ENCODE measurements at places on chromosomes 7 and 10. TPM values are rescaled to one million over a fixed set of nuclear protein-coding genes. Genes with fewer than 3 reads are reported as not detected.

DNA sequence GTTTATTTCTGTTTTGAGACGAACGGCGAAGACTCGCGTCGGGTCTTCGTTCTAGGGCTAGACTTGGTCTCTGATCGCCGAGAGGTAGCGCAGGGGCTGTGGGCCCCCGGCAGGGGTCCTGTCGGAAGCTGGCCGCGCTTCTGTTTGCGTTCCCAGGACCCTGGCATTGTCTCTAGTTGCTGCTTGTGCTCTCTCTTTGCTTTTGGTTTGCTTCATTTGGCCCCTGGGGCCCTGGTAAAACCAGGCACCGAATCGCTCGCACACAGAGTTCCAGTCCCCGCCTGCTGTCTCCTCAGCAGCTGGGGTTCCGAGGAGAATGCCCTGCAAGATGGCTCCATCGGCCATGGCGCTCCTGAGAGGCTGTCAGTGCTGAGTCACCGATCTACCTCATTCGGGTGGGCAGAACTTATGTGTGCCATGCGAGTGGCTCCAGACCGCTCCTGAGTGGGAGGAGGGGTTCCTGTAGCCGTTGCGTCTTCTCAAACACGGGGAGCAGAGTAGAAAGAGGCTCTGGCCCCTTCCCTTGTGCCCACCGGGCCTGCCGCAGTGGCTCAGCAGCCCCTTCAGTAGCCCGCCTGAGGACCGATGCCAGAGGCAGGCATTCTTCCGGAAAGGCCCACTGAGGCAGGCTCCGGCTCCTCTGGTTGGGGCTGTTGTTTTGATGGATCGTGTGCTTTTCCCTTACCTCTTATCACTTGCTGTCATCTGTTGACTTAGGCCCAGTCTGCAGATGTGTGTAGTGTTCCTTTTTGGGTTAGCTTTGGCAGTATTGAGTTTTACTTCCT, 826 bp downstream of the CHPF2 start:
- peak; percentile 44 for DNase-seq
- H3K4me3 ChIP-seq: peak overlapping the region; percentile 63

DNA sequence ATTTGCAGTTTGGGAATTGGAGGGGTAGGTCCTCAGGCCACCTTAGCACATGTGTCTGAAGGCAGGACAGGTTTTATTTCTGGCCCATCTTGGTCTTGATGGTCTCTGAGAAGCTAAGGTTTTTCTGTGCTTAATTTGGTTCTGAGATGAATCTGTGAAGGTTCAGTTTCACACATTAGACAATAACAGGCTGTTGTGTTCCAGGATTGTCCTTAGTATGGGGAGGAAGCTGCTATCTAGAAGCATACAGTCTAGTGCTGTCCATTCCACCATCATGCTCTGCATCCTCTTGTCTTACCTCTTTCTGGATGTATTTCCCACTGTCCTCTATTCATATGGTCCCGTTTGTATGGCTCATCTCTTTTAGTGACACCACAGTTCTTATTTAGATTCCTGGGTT, 7.1 kb downstream of the UBE2D1 start:
- no peak overlapping the region for H3K27ac ChIP-seq
- DNase-seq: no peak
- H3K4me3 ChIP-seq: no peak overlapping the region
- H3K27me3 ChIP-seq: no peaks in the 10 kb centered on the region
- H3K4me1 ChIP-seq: no peaks in the 10 kb centered on the region

Gene TET1
- 0.30 TPM for polyA plus RNA-seq

GRCh38 chr10:1670541-1671365, 66.6 kb downstream of the ADARB2 start:
- peaks cover 6% of the 10 kb centered on the region for H3K4me1 ChIP-seq
- peaks cover 4% of the 10 kb centered on the region for H3K27me3 ChIP-seq
- no peaks in the 10 kb centered on the region for H3K36me3 ChIP-seq
- no peak for DNase-seq
- no peak overlapping the region for H3K4me3 ChIP-seq
- H3K27ac ChIP-seq: no peak overlapping the region

DNA sequence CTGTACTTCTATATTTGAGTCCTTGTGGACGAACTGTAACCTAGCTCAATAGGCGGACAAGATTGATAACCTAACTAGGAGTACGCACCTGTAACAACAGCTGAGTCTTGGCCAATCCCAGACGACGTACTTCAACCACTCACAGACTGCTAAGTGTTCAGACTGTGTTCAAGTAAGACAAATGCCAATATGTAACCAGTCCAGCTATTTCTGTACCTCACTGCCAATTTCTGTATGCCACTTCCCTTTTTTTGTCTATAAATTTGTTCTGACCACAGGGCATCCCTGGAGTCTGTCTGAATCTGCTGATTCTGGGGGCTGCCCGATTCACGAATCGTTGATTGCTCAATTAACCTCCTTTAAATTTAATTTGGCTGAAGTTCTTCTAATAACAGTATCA, 32.2 kb downstream of the HACD1 start:
- no peak overlapping the region for H3K27ac ChIP-seq
- no peaks in the 10 kb centered on the region for H3K36me3 ChIP-seq
- peak; percentile 12 for DNase-seq
- peaks cover 4% of the 10 kb centered on the region for H3K4me1 ChIP-seq
- no peak overlapping the region for H3K4me3 ChIP-seq

GRCh38 chr7:128074736-128075135, 43.5 kb upstream of the LRRC4 start:
- DNase-seq: no peak
- H3K27me3 ChIP-seq: no peaks in the 10 kb centered on the region
- H3K27ac ChIP-seq: no peak overlapping the region
- H3K4me1 ChIP-seq: no peaks in the 10 kb centered on the region

GRCh38 chr7:84484502-84485079, 290.0 kb upstream of the SEMA3A start:
- no peak overlapping the region for H3K27ac ChIP-seq
- no peaks in the 10 kb centered on the region for H3K36me3 ChIP-seq
- DNase-seq: no peak
- no peaks in the 10 kb centered on the region for H3K4me1 ChIP-seq

DNA sequence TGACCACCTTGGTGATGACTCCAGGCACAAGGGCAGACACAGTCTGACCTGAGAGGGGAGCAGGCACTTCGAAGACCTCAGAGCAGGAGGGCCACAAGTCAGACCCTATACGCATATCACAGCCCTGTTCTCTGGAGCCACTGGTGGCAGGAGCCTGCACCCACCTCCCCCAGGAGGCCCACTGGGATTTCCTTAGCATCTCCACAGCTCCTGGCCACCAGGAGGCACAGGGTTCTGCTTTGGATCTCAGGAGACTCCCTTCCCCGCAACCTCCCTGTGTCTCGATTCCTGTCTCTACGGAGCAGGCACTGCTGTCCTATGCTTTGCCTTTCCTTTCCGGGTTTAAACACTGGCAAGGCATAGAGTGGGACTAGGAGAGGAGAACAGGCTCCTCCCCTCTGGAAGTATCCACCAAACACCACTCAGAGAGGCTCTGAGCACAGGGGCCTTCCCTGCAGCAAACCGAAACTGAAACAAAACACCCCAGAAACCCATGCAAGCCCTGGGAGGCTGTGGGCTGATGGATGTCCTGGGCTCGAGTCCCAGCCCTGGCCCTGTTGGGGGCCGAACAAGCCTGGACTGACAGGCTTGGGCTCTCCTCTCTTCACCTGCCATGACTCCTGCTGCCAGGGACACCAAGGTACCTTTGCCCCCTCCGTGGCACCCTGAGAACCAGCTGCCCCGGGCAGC, 166.3 kb downstream of the NEURL1 start:
- peak overlapping the region; percentile 78 for H3K27ac ChIP-seq
- H3K4me1 ChIP-seq: peaks cover 14% of the 10 kb centered on the region
- peaks cover 6% of the 10 kb centered on the region for H3K36me3 ChIP-seq
- DNase-seq: peak; percentile 66

DNA sequence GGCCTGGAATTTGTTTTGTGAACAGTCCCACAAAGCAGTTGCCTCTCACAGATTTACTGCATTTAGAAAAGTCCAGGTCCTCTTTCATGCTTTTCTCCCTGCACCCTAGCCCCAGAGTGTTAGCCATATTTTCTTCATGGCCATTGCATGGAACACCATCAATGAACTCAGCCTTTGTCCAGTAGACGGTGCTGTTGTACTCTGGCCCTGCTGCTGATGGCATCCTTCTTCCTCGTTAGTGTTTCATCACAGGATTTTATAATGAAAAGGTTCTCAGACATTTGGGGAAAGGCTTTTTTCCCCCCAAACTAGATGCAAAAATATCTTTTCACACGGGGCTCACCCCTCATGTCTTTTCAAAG, 93.0 kb upstream of the SLC25A13 start:
- no peaks in the 10 kb centered on the region for H3K36me3 ChIP-seq
- H3K4me3 ChIP-seq: no peak overlapping the region
- H3K27me3 ChIP-seq: no peaks in the 10 kb centered on the region
- no peak overlapping the region for H3K27ac ChIP-seq

Gene CTAGE6
- not detected for polyA plus RNA-seq

Gene MXI1
- polyA plus RNA-seq: 19.9 TPM

GRCh38 chr10:101089520-101090299, 27.9 kb downstream of the KAZALD1 start:
- no peaks in the 10 kb centered on the region for H3K36me3 ChIP-seq
- H3K27ac ChIP-seq: no peak overlapping the region
- peaks cover 17% of the 10 kb centered on the region for H3K27me3 ChIP-seq
- H3K4me1 ChIP-seq: no peaks in the 10 kb centered on the region

DNA sequence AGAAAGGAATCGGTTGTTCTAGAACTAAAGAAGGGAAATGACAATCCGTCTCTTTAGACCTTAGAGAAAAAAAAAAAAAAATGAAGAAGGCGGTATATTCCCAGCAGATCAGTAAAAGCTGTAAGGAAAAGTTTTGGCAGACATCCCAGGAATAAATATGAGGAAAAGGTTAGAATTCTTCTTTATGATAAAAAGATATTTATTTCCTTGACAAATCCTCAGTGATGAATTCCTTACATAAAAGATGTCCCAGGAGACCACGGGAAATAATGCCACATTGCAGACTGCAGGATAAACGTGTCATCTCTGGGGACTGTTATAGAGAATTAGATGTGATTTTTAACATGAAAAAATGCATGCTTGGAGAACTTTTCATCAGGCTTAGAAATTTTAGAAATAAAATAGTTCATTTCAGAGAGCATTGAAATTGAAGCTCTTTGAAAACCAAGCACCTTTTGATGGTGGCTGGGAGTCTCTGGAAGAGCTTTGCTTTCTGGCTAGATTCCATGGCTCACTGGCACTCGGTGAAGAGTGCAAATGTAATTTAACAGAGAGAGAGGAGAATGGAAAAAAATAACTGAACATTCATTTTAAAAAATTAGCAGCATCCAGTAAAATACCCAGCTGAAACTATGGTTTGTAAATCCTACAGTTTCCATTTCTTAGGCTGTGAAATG, 98.2 kb downstream of the PRPF18 start:
- DNase-seq: no peak
- H3K4me1 ChIP-seq: no peaks in the 10 kb centered on the region
- H3K4me3 ChIP-seq: no peak overlapping the region
